T follicular helper cell (primary cell): ENCODE measurements at places on chromosomes 1 and 21.

DNA sequence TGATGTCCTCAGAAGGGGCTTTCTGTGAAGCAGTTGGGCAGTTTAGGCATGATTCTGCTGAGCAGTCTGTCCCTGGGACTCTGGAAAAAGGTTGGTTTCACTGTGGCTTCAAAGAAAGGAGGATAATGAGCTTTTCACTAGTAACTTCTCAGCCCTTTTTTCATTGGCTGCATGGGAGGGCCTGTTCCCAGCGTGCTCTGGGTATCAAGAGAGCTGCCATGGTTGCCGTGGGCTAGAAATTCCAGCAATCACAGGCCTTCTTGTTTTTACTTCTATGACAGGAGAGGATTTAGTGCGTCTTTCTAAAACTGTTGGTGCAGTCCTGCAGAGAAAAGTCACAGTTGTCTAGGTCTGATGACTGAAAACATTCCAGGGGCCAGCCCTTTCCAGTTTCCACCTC lies 7.2 kb downstream of the SZRD1 start:
- no peak for DNase-seq

- DNase-seq: no peak
These were observed 3.0 kb downstream of the PCP4L1 start for GRCh38 chr1:161261261-161262235.

- DNase-seq: no peak
These were observed 601 bp downstream of the CEPT1 start for GRCh38 chr1:111140680-111140967.

DNA sequence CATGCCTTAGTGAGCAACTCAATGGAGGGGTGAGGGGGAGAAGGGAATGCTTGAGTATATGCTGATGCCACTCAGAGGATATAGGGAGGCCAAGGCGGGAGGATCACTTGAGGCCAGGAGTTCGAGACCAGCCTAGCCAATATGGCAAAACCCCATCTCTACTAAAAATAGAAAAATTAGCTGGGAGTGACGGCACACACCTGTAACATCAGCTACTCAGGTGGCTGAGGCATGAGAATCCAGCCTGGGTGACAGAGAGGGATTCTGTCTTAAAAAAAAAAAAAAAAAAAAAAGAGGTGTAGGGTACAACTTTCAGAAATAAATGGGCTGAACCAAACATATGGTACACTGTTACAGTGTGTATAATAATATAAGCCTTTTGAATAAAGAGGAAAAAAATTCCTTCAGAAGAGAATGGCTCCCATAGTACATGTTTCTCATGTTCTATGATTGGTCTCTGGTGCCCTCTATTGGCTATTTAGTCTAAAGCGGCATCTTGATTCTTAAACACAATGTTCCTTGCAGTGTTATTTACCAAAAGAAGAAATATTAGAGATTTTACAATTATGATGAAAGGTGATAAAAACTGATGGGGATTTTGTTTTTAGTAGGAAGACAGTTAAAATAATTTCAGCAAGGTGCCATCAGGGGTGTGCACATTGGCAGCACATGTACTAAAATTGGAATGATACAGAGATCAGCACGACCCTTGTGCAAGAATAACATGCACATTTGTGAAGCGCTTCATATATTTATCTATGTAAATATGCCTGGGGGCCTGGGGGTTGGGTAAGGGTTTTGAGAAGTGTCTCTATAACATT lies 109.8 kb downstream of the PATJ start:
- DNase-seq: no peak

DNA sequence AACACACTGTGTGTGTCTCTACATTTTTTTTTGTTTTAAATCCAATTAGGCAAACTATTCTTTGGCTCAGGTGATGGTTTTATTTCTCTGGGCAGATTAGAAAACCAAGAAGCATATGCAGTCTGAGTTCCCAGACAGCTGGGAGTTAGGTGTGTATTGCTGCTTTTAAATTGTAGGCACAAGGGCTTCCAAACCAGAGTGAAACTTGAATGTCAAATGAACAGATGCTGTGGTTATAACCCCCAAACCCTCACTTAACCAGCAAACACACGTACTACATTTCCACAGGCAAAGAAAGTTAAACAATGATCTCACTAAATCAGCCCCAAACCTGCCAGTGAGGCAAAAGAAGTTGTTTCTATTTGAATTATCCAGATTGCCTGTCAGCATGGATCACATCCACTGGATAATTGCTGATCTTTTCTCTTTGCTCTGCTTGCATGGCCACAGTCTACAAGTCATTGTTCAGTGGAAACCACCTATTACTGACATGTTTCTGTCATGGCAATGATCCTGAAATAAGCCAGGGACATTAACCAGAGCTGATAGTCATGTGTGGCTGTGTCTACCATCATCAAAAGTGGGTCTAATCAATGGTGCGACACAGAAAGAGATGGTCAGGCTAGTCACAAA lies 576.5 kb upstream of the PLXNA2 start:
- DNase-seq: no peak

DNA sequence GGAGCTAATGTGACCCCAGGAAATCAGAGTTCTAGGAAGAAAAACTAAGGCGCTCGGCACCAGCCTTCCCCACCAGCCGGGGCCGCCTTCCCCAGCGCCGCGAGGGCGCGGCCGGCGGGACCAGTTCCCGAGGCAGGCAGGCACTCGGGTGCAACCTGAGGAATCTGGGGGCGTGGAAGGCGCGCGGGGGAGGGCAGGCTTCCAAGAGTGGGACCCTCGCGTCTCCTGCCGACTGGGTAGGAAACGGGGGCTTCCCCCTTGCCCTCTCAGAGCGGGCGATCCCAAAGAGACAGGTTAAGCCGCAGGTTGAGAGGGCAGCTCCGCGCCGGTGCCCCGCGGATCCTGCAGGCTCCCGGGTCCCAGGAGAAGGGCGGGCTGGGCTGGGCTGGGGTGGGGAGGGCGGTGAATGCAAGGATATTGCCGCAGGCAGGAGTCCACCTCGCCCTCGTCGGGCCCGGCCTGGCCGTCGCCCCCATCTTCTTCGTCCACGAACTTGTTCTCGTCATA lies 431 bp downstream of the ARPC5 start:
- no peak for DNase-seq

DNA sequence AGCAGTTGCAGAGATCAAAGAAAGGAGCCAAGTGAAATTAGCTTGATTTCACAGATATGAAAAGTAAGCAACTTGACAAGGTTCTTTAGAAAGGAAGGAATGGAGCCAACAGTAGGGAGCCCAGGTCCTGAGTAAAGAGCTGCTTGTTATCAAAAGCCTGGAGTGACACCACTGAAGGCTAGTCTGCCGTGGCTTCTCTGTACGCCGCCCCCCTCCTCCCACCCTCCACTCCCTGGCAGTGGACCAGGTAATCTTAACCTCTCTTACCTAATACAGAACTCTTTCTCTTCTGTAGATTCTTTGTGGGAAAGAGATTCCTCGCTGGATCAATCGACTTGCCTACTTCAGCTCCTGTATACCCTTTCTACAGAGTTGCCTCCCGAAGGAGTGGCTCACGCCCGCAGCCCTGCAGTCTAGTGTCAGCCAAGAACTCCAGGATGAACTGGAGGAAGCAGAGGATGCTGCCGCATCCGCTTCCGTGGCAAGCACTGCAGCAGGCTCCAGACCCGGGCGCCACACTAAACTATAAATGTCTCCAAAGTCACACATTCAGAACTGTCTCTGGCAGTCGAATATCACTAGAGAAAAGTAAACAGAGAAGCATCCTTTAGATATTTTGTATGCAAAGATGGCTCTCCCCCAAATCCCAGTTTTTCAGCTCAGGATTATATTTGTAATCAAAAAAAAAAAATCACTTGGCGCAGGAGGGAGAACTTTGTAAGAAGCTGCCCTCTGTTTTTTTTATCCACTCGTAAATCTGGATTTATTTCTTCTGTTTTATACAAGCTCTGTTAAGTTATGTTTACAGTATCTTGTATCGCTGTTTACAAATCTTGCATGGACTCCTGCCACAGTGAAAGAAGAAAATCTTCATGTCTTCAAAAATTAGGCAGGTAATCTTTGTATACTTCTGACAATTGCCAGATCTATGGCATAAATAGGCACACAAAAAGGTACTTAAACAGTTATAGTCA lies 52.6 kb downstream of the DESI2 start:
- DNase-seq: no peak

DNA sequence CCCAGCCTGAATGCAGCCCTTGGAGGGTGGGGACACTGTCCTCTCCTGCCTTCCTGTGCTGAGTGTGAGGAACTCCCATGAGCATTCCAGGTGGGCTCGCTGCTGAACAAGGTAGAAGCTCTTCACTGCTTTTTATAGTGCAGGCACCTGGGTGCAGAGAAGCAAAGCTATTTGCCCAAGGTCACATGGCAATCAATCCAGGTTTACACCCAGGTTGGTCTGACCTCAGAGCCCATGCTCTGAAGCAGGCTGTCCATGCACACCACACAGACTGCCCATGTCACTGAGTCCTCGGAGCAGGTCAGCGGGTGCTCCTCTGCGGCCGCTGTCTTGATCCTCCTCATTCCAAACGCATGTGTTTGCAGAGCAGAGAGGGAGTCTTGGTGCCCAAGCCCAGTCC lies 323.4 kb upstream of the VAMP3 start:
- DNase-seq: no peak

DNA sequence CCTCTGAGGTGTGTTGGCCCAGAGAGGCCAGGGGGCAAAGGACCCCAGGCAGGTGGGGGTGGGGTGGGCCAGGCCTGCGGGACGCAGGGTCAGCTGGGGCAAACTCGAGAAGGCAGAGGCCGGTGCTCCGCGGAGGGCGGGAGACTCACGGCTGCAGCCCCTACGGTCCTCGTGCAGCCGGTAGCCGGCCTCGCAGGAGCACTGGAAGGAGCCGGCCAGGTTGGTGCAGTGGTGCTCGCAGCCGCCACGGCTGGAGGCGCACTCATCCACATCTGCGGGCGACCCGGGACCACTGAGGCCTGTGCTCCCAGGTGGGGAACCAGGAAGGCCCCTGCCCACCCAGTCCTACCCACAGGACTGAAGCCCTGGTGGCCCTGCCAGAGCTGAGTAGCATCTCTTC lies 55.3 kb downstream of the ARHGEF16 start:
- DNase-seq: no peak

DNA sequence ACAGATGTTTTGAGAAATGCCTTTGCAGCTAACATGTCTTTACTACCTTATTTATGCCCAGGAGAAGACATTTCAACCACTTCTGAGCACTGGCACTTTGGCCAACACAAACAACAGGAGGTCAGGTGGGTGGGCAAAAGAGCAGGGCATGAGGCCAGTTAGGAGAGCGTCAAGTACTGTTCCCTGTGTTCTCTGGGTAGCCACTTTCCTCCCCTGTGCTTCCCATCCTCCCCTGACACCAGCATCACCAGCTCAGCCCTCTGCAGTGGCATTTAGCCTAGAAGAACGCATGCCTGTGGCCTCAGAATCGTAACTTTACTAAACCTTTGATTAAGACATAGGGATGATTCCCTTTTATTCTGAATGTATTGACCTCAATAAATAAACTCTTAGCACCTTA lies 18.3 kb downstream of the BTG2 start:
- no peak for DNase-seq

DNA sequence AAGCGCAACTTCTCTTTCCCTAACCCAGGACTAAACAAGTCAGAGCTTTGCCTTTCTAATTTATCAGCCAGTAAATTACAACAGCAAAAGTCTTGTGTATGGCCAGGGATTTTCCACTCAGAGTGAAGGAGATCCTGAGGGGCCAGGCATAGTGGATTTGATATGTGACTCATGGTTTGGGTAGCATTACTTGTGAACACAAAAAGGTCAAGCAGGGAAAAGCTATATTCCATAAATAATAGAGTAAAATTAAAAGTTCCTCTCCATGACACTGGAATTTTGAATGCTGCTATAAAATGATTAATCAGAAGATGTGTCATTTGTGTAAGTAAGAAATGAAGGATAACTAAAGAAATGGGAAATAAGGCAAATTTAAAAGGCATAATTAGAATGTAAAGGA lies 284.8 kb downstream of the HLX start:
- DNase-seq: no peak

DNA sequence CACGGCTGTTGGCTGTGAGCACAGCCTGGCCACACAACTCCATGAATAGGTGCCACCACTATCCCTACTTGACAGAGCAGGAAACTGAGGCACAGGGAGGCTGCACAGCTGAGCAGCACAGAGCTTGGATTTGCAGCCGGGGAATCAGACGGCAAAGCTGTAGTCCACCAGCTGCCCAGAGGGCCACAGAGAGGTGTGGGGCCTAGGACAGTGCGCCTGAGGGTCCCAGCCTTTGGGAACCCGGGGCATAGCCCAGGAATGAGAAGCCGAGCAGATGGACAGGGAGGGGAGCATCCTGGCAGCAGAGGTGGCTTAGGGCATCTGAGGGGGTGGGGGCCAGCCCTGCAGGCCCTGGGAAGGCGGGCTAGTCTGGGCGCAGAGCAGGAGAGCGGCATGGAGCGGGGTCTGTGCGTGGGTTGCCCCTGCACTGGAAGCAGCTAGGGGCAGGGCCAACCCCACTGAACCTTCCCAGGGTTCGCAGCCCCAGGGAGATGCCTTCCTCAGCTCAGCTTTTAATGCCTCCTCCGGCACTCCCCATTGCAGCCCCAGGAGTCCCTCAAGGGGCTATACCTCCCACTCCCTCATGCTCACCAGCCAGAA lies 46.2 kb upstream of the COL18A1 start:
- DNase-seq: no peak

GRCh38 chr1:201750120-201750519 lies 78.8 kb upstream of the IPO9 start:
- no peak for DNase-seq

- no peak for DNase-seq
These were observed 1.8 kb upstream of the TFF2 start for GRCh38 chr21:42352441-42353095.

DNA sequence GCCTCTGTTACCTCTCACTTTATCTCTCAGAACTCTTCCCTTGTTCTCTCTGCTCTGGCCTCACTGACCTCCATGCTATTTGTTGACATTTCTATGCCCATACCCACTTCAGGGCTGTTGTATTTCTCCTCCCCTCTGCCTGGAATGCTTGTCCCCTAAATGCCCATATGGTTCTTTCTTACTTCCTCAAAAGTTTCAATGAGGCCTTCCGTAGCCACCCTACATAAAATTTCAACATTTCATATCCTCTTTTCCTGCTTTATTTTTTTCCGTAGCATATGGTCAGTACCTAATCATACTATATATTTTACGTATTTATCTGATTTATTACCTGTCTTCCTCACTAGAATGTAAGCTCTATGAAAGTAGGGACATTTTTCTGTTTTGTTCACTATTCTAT lies 47.1 kb upstream of the ZYG11A start:
- DNase-seq: no peak

DNA sequence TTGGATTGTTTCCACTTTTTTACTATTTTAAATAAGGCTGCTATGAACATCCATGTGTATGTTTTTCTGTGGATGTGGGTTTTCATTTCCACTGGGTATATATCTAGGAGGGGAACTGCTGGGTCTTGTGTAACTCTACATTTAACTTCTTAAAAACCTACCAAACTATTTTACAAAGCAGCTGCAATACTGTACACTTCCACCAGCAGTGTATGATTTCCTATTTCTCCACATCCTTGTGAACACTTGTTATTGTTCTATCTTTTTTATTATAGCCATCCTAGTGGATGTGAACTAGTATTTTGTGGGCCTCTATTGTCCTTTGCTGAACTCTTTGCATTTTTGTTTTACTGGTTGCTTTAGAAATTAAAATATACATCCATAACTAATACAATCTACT lies 33.4 kb downstream of the DIPK1A start:
- DNase-seq: no peak

GRCh38 chr1:197521118-197521739 lies 253.2 kb downstream of the CRB1 start:
- no peak for DNase-seq

GRCh38 chr1:40411294-40411693 lies 37.8 kb downstream of the SMAP2 start:
- DNase-seq: no peak

GRCh38 chr21:27586986-27587385 lies 620.1 kb upstream of the ADAMTS5 start:
- DNase-seq: no peak
